Fibroblast of upper back skin (primary cell): ENCODE measurements at places on chromosomes 3 and 15.

GRCh38 chr3:9878700-9879099 lies 1.4 kb downstream of the CIDEC start:
- no peak for DNase-seq

- no peak for DNase-seq
Measured at GRCh38 chr3:32432045-32432710, 40.5 kb downstream of the CMTM7 start.

GRCh38 chr3:196096382-196096953 lies 14.6 kb upstream of the TFRC start:
- DNase-seq, result no peak

GRCh38 chr3:177830411-177830849 lies 633.1 kb upstream of the TBL1XR1 start:
- DNase-seq, result peak; percentile 97

- no peak for DNase-seq
Measured at GRCh38 chr15:85458764-85459163, 78.4 kb downstream of the AKAP13 start.

DNA sequence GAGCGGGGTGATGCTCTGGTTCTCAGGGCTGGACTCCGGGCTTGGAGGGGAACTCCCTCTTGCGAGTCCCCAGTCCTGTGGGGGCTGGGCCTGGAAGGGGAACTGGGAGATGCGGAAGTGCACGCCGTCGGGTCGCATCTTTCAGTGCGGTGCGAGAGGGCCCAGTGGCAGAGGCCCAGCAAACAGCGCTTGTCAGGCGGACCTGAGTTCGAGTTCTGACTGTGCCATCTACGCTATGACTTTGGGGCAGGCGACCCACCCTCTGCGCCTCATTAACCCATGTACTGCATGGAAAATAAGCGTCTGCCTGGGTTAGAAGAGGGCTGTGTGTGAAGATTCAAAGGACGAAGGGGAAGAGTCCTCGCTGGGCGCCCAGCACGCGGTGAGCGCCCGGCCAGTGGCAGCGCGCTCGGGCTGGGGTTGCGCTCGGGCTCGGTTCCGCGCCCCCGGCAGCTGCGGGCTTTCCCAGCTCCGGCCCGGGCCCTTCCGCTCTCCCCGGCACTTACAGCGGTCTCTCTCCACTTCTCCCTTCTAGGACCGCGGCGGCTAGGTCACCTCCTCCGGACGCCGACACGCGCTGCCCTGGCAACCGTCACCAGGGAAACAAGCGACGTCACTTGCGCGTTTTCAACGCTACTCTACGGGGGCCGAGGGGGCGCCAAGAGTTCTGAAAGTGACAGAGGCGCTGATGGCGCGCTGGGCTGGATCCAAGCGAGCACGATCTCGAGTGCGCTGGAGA lies at the start of gene CCDC13:
TSS of gene CCDC13 (minus strand) at position 584 of the 739 bp plus-strand sequence. CDS start 14,908 bp downstream, outside the sequence.
- peak; percentile 84 for DNase-seq

DNA sequence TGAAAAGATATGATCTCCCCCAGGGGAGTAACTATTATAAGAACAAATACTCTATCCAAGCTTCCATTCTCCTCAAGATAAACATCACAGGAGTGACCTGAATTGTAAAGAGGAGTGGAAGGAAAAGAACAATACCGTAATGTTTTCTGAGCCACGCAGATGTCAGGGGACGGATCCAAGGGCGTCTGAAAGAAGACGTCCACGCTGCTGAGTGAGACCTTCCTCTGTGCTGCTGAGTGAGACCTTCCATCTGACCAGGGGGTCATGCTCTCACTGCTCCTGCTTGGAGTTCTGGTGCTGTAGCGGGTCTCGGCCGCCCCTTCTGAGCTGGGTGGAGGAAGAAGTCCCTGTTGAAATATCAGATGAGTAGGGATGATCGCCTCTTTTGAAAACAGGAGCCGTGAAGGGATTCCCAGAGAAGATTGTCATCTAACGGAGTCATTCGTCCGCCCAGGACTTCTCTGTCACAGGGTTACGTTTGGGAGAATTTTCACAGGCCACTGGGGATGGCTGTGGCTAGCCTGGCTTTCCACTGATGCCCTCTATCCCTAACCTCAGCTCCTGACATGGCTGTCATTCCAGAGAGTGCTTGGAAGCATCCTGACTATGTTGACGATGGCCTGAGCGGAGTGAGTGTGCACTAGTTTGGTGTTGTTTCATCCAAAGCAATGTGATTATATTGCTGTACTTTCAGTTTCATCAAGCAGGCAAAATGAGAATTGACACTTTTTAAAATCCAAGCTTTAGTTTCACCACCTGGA lies 184.9 kb downstream of the APBA2 start:
- no peak for DNase-seq

- DNase-seq, result no peak
Measured at GRCh38 chr3:26484140-26484539, 138.4 kb upstream of the LRRC3B start.

DNA sequence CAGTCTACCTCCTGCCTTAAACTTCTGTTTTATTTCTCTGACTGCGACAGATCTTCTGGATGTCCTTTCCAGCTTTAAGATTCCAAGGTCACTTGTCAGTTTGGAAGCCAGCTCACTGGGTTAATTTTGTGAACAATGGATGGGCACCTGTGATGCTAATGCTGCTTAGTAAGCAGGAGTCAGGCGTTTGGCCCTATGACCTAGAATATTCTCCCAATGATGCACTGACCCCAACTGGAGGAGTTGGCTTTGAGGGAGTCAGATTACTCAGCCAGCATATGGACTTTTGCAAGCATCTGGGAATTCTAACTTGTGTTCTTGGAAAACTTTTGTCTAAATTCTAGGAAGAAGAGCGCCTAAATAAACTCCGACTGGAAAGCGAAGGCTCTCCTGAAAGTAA lies 28.1 kb downstream of the HACD3 start:
- DNase-seq, result no peak

DNA sequence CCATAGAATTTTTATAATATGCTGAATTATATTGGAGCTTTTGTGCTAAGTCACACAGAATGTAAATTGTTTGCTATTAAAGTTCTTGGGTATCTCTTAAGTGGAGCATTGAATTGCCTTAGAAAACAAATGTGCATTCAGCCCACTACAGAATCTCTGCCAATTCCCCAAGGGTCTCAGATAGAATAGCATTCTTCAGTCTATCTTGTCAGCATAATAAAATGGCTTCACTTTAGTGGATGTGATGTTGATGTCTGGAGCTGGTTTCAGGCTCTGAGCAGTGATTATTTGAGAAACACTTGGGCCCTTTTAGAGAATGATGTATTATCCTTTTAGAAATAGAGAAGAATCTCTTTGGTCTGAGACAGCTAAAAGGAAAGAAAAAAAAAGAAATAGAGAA lies 45.2 kb downstream of the LRCH3 start:
- no peak for DNase-seq

DNA sequence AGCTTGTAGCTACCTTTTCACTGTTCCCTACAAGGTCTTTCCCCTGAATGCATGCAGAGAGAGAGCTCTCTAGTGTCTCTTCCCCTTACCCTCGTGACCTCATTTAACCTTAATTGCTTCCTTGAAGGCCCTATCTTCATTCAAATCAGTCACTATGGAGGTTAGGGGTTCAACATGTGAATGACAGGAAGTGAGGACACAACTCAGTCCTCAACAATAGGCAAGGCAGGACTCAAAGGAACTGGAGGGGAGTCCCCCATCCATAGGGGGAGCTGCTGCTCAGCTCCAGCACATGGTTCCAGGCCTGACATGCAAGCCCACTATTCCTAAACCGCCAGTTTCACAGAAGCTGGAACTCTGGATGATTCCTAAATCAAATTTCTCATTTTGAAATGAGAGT lies 33.8 kb upstream of the GYG1 start:
- peak; percentile 16 for DNase-seq

GRCh38 chr3:99355465-99355864 lies 282.9 kb upstream of the COL8A1 start:
- DNase-seq, result no peak
